ENCODE measurements at places on chromosomes 5 and 9. TPM values are rescaled to one million over a fixed set of nuclear protein-coding genes. Genes with fewer than 3 reads are reported as not detected.

DNA sequence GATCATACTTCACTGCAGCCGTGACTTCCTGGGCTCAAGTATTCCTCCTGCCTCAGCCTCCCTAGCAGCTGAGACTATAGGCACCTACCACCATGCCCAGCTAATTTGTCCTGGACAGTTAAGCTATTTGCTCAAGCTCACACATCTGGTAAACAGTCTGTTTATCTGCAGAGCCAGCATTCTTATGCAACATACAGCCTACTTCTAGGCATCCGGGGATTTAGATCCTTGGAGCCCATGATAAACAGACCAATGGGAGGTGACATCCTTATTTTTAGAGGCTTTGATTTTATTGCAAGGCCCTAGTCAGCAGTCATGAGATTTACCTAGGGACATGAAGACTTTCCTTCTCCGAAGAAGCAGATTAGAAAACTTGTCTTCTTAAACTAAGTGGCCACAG lies 21.0 kb downstream of the ATOX1 start:
- peaks cover 45% of the 10 kb centered on the region for H3K4me1 ChIP-seq
- no peak for DNase-seq
- H3K36me3 ChIP-seq = no peaks in the 10 kb centered on the region
- H3K27me3 ChIP-seq = no peaks in the 10 kb centered on the region
- H3K27ac ChIP-seq = no peak overlapping the region
- H3K4me3 ChIP-seq = no peak overlapping the region

- no peak overlapping the region for H3K27ac ChIP-seq
- DNase-seq = no peak
- peaks cover 2% of the 10 kb centered on the region for H3K27me3 ChIP-seq
- H3K4me3 ChIP-seq = no peak overlapping the region
- peaks cover 14% of the 10 kb centered on the region for H3K4me1 ChIP-seq
Observed at GRCh38 chr5:68953875-68954617, 139.8 kb upstream of the SLC30A5 start.

DNA sequence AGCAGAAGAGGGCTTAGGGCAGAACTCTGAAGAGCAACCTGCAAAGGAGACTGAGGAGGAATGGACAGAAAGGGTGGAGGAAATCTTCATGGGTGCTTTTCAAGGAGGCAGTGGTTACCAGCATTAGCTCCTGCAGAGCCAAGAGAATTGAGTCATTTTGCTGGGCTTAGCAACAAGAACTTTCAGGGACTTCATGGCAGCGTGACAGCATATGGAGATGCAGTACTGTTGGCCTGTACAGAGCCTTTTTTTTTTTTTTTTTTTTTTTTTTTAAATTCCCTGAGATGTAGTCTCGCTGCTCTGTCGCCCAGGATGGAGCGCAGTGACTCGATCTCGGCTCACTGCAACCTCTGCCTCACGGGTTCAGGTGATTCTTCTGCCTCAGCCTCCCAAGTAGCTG lies 296.0 kb upstream of the DMRT1 start:
- peaks cover 33% of the 10 kb centered on the region for H3K27me3 ChIP-seq
- no peak overlapping the region for H3K4me3 ChIP-seq
- H3K36me3 ChIP-seq = no peaks in the 10 kb centered on the region
- peaks cover 6% of the 10 kb centered on the region for H3K4me1 ChIP-seq
- H3K27ac ChIP-seq = no peak overlapping the region

DNA sequence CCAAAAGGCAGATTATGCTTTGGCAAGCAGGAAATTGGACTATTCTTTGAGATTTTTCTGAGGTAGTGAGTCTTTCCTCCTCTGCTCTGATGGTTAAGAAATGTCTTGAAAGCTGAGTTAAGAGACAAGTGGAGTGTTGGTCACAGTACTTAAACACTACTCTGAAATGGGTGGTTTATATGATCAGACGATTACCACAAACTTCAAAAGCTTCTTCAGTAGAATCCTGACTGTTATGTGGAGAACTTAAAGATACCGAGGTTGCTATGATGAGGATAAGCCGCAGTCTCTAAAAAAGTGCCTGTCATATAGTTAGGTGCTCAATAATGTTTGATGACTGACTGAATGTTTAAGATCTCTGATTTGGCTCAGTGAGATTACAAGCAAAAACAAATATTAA lies 24.3 kb downstream of the GCNT4 start:
- DNase-seq = no peak
- no peak overlapping the region for H3K4me3 ChIP-seq
- no peaks in the 10 kb centered on the region for H3K36me3 ChIP-seq
- peaks cover 8% of the 10 kb centered on the region for H3K4me1 ChIP-seq
- no peaks in the 10 kb centered on the region for H3K27me3 ChIP-seq

The DBH gene
- total RNA-seq = not detected

- peaks cover 4% of the 10 kb centered on the region for H3K27me3 ChIP-seq
- no peaks in the 10 kb centered on the region for H3K36me3 ChIP-seq
- no peak overlapping the region for H3K27ac ChIP-seq
- no peaks in the 10 kb centered on the region for H3K4me1 ChIP-seq
- no peak overlapping the region for H3K4me3 ChIP-seq
Observed at GRCh38 chr9:74281674-74282073, 215.5 kb upstream of the RORB start.

All from chondrocyte (in vitro differentiated cells).